ENCODE measurements at places on chromosomes 5 and 9.

GRCh38 chr5:178690208-178690607, 40.3 kb downstream of the ZNF354A start:
- no peak for DNase-seq

DNA sequence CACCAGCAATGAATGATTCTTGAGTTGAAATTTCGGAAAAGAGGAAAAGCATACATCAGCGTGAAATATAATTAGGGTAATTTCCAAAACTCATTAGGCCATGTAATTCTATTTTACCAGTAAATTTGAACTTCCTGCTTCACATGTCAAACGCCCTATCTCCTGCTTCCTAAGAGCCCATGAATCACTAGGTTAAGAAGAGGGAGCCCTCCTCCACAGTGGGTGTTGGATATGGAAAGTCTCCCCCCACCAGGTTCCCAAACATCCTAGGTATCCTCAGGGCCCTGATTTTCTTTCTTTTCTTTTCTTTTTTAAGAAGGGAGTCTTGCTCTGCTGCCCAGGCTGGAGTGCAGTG, 115.2 kb downstream of the SUSD1 start:
- no peak for DNase-seq

- DNase-seq: no peak
These were observed 2.5 kb downstream of the SH3TC2 start for GRCh38 chr5:149060325-149060724.

GRCh38 chr5:983238-983524, 25.4 kb upstream of the NKD2 start:
- no peak for DNase-seq

DNA sequence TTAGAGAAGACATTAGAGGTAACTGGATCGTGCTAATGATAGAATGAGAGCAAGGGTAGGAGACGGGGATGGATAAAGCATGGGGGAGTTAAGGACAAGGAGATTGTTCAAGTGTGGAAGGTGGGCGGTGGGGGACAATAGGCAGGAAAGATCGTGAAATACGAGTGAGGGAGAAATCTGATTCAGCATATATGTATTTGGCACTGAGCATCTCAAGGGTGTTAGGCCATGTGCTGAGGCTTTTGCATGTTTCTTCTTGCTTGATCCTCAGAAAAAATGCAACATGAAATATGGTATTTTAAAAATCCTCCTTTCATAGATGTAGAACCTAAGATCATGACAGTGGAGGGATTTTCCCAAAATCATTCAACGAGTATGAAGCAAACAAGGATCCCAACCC, 240.5 kb downstream of the PAPPA start:
- DNase-seq: no peak

GRCh38 chr9:131813116-131813515, 73.2 kb upstream of the RAPGEF1 start:
- no peak for DNase-seq

DNA sequence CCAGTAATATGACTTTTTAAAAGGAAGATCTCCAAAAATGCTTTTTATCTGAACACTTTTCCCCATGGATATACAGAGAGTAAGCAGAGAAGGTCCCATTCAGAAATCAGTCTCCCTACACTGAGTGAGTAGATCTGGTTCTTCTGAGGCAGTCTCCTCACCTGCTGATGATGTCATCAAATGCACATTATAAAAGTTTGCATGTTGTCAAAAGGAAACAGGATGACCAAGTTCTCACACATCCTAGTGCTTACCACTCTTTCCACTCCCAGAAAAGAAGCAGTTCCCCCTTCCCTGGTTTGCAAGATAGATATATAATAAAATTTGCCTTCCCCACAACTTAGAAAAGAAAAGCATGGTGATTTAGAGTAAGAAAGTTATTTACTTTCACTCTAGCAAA, 180.5 kb downstream of the RAB3C start:
- no peak for DNase-seq

DNA sequence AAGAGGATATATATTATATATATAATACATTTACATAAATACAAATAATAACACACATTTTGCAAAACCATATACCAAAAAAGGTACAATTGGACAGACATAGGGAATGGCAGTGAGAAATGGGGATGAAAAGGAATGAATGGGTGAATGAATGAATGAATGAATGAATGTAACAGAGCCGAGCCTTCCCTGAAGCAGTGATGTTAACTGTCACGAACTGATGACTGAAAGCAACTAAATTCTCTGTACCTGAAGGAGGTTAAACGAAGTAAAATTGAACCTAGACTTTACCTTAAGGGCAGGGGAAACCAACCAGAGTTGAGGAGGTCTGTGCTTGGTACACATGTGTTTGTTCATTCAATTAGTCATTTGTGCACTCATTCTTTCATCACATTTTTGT, 169.6 kb upstream of the TBC1D2 start:
- DNase-seq: no peak

GRCh38 chr5:142363619-142363963, 38.8 kb upstream of the SPRY4 start:
- no peak for DNase-seq

DNA sequence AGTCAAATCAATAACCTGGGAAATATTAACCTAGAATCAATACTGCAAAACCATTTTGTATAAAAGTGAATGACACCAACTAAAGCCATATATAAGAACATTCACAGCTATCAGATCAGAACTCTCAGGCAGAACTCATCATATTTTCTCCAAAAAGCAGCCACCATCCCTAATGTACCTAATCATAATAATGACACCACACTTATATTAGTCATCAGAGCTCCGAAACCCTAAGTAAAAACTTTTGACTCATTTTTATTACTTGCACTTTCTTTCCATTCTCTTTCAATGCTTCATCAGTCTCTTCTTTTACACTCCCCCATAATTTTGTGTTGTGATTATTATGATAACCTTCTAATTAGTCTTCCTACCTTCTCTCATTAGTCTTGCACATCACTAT, 45.3 kb downstream of the INSL6 start:
- no peak for DNase-seq

DNA sequence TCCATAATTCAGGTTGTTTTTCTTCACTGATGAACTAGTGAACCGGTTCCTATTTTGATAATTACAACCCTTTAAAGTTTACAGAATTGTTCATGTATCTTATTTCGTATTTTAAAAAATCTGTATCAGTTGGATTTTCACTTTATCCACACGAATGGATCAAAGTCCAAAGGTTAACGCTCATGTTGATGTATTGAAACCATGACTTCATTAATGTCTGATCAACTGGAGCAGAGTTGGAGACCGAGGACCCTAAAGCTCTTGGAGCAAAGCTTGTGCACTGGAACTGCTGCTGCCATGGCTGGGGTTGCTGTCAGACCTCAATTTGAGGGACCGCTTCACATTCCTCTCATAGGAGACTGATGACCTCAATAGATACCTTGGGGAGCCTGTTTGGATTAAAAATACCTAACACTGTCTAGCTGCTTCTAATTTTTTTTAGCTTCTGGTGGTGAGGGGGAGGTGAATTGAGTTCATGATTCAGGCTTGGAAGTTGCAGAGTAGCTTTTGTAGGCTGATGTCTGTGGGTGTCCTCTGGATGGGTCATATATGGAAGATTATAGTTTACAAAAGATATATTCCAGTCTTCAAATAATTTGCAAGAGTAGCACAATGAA, 45.1 kb downstream of the KIAA1958 start:
- no peak for DNase-seq

Data from stimulated activated CD4-positive, alpha-beta T cell treated with anti-CD3 and anti-CD28 coated beads, Interleukin-4, amount 100 ng/mL, for 1 hour (primary cell).